ENCODE measurements at places on chromosomes 3 and 15.
A peak's percentile ranks its signal among the peaks of the same experiment; 100 is the strongest.

- DNase-seq = no peak
These were observed 581.1 kb upstream of the GBE1 start for GRCh38 chr3:82342521-82342920.

DNA sequence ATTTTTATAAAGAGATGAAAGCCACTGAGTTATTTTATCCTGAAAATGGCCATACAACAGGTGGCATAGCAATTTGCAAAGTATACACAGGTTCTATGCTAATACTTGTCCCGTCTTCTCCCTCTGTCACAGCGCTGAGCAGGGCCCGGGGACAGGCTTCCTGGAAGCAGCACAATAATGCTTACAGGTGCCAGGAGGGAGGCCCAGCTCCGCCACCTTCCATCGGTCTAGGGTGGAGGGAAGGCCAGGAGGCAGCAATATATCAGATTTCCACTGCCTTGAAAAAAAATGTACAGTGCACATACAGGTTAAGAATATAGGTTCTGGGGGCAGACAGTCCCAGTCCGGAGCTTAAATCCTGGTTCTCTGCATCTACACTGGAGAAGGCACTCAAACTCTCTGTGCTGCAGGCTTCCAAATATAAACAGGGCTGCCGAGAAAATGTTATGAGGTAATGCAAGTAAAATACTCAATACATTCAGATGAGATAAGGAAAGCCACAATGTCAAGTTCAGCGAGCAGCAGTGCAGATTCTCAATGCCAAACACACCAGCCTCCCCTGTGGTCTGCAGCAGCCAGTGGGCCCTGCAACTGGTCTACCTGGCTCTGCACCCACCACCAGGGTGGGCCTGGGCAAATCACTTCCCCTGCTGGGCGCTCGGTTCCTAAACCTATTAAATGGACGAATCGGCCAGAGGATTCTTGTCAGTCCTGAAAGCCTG is 189.6 kb downstream of the XXYLT1 start:
- no peak for DNase-seq

- no peak for DNase-seq
These were observed 10.6 kb upstream of the FSTL1 start for GRCh38 chr3:120461416-120461815.

GRCh38 chr3:137695351-137695750 is 68.8 kb upstream of the SOX14 start:
- DNase-seq = no peak

DNA sequence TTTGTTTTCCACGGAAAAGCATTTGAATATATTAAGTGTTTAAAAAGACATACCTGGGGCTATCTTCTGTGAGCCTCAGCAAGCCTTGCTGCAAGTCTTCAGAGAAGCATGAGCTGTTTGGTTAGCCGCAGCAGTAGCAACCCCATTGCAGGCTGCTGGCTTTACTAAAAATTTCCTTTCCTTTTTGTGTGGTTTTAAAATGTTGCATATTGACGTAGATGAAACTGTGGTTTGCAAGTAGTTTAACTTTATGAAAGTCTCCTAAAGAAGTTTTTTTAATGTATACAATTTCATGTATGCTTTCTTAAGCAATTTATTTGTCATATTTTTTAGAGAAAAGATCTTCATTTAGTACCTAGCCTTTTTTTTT is at the start of gene GPR171:
Gene GPR171, minus strand, starts transcription at position 166 of the 370 bp plus-strand sequence. CDS start 3,830 bp downstream, outside the sequence.
- peak; percentile 39 for DNase-seq

GRCh38 chr3:5972586-5972985 is 785.1 kb downstream of the EDEM1 start:
- DNase-seq = no peak

- DNase-seq = no peak
These were observed 715.3 kb downstream of the NR2F2 start for GRCh38 chr15:97045666-97046421.

- no peak for DNase-seq
These were observed 440.8 kb upstream of the GBE1 start for GRCh38 chr3:82202269-82202668.

DNA sequence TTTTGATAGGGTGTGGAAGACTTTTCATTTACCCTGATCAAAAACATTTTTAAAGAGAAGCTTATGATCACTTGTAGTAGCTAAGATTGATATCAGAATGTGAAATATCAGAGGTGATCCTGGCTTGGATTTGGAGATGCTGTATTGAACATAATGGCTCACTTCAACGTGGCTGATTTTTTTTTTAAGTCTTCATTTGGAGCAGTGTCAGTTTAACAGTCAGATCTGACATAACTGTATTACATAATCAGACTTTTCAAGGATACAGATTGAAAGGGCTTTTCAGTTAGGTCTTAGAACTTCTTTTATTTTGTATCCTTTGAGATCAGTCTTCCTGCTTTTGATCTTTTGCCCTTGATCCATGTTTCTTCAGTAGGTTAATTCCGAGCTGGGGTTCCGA is 98.5 kb downstream of the ITPR1 start:
- no peak for DNase-seq

GRCh38 chr3:195212033-195212748 is 58.8 kb downstream of the XXYLT1 start:
- no peak for DNase-seq

DNA sequence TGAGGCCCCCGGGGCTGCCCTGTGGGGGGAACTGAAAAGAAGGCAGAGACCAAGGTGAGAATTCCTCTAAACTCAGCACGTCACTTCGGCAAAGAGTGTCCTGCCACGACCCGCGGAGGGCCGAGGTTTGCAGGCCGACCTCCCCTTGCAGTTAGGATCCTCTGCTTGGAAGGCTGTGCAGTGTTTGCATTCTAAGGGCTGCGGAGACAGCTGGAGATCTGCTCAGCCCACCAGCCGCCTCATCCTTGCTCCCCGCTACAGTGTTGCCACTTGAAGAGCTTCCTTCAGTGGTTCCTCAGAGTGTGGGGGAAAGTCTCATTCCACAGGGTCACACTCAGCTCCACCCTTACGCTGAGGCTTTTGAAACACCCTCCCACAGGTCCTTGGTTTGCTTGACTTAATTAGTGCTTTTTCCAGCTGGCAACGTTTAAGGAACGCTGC is 10.8 kb downstream of the SLC51A start:
- DNase-seq = no peak

DNA sequence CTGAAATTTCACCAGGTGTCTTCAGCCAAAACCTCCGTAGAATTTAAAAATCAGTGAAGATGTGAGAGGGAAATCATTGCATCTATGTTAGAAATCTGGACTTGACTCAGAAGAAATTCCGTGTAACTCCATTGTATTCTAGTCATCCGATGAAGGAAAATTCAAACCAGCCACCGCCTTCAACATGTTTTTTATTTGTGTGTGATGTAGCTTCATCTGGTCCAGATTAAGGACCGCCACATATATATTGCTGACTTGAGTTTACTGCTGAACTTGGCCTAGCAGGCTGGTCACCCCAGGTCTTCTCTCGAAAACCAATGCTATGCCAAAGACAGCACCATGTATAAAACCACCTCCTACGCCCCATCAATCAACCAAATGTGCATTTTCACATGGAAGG is 120.9 kb downstream of the FOXP1 start:
- no peak for DNase-seq

DNA sequence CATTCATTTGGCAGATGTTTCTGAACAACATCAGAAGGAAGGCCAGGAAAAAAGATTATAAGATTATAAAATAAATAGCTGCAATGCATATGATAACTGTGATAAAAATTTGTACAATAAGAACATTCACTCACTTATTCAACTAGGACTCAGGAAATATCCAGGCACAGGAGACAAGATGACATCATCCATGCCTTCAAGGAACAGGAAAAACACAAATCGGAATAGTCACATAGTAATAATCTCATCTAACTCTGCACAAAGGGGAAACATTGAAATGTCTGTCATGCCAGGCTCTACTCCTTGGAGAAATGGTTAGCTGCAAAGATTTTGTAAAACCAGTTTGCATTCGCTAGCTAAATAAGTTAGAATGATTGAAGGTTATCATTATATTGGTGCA is 233.5 kb upstream of the AGTR1 start:
- DNase-seq = no peak
